Endothelial cell (in vitro differentiated cells): ENCODE measurements at places on chromosomes 16 and 17.

- H3K36me3 ChIP-seq: no peaks in the 10 kb centered on the region
- peak overlapping the region; percentile 61 for H3K27ac ChIP-seq
- no peak for DNase-seq
- H3K4me1 ChIP-seq: peaks cover 14% of the 10 kb centered on the region
- H3K27me3 ChIP-seq: no peaks in the 10 kb centered on the region
Observed at GRCh38 chr17:29828676-29829284, 101.2 kb downstream of the SSH2 start.

- H3K4me1 ChIP-seq: peaks cover 58% of the 10 kb centered on the region
- H3K4me3 ChIP-seq: peak overlapping the region; percentile 37
- peak overlapping the region; percentile 65 for H3K27ac ChIP-seq
- no peaks in the 10 kb centered on the region for H3K36me3 ChIP-seq
- peaks cover 26% of the 10 kb centered on the region for H3K27me3 ChIP-seq
Observed at GRCh38 chr17:17691468-17692263, 10.4 kb downstream of the RAI1 start.

DNA sequence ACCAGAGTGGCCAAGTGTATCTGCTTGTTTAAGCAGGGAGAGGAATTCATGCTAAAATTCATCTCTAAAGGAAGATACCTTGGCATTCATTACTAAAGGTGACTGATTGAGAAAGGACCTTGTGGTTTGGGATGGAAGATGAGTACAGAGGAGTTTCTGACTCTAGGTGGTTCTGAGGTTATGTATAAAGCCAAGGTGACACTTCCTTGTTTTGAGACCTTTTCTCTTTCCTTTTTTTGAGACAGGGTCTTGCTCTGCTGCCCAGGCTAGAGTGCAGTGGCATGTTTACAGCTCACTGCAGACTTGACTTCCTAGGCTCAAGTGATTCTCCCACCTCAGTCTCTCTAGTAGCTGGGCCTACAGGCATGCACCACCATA, 9.1 kb downstream of the ABHD15 start:
- no peak overlapping the region for H3K27ac ChIP-seq
- H3K4me1 ChIP-seq: peaks cover 15% of the 10 kb centered on the region
- no peak overlapping the region for H3K4me3 ChIP-seq
- H3K27me3 ChIP-seq: peaks cover 4% of the 10 kb centered on the region

DNA sequence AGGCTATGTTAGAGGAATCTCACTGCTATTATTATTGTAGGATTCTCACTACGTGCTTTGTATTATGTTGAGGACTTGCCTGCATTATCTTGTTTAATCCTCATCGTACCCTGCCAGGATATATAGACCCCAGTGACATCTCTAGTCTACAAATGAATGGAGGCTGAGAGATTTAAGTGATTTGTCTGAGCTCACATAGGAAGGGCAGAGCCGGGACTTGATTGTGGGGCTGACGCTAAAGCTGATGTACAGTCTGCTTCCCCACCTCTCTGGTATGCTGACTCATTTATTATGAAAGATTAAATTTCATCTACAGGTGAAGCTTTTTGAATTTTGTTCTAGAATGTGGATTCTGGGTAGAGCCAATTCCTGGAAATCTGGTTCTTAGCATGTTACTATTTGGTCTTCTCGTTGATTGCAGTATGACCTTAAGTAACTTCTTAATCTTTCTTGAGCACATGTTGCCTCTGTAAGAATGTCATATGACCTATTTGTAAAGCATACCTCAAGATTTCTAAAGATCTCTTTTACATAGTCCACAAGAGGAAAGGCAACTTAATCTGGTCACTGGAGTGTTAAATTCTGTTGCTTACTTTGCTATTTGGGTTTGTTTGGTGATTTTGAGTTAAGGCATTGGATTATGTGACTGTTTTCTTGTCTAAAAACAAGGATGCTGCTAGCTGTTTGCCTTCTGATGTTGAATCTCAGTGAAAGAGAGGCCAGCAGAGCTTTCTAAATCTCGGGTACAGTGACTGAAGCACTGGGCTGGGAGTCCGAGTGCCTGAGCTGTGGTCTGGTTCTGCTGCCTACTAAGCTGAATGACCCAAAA, 12.4 kb downstream of the METTL9 start:
- no peak overlapping the region for H3K27ac ChIP-seq
- H3K36me3 ChIP-seq: no peaks in the 10 kb centered on the region
- H3K4me1 ChIP-seq: peaks cover 41% of the 10 kb centered on the region
- no peak overlapping the region for H3K4me3 ChIP-seq

DNA sequence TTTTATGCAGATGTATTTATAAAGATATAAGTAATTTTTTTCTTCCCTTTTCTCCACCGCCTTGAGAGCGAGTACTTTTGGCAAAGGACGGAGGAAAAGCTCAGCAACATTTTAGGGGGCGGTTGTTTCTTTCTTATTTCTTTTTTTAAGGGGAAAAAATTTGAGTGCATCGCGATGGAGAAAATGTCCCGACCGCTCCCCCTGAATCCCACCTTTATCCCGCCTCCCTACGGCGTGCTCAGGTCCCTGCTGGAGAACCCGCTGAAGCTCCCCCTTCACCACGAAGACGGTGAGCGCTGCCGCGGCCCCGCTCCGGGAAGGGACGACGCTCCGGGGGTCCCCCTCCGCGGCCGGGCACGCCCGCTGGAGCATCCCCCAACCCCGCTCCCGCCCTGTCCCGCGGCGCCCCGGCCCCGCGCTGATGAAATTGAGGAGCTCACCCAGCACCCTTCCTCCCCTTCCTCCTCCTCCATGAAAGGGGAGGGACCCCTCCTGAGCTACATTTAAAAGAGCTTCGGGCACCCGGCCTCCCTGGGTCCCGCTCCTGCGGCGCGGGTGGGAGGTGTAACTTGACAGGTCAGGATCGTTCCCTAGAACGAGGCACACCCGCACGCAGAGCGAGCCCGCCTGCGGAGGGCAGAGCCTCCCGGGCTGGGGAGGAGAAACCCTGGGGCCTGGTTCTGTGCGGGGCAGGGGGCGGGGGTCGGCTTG, 706 bp downstream of the HLF start:
- H3K27me3 ChIP-seq: peaks cover 10% of the 10 kb centered on the region
- peaks cover 7% of the 10 kb centered on the region for H3K4me1 ChIP-seq
- peak; percentile 17 for DNase-seq
- H3K27ac ChIP-seq: no peak overlapping the region

- no peaks in the 10 kb centered on the region for H3K36me3 ChIP-seq
- peaks cover 2% of the 10 kb centered on the region for H3K27me3 ChIP-seq
- no peaks in the 10 kb centered on the region for H3K4me1 ChIP-seq
- no peak overlapping the region for H3K27ac ChIP-seq
- no peak for DNase-seq
- H3K4me3 ChIP-seq: no peak overlapping the region
Observed at GRCh38 chr17:13228225-13228624, 210.4 kb upstream of the ELAC2 start.

GRCh38 chr17:49941427-49941826, 27.6 kb upstream of the DLX4 start:
- H3K4me3 ChIP-seq: no peak overlapping the region
- H3K27ac ChIP-seq: no peak overlapping the region
- peaks cover 16% of the 10 kb centered on the region for H3K27me3 ChIP-seq
- no peak for DNase-seq
- peaks cover 6% of the 10 kb centered on the region for H3K36me3 ChIP-seq
- no peaks in the 10 kb centered on the region for H3K4me1 ChIP-seq

DNA sequence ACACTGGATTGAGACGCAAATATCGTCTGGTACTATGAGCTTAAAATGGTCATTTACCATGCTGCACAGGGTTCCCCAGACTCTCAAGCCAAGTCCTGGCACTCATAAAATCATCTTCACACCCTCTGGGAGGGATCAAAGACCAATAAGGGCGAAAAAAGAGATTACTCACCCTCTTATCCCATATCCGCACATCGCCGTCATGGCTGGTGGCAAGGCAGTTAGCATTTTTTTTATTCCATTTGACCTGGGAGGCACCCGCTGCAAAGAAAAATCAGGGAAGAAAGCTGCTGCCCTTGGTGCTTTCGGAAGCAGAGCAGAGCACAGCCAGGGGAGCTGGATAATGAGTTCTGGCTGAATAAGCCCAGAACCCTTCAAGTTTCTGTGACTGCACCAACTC, 42.4 kb downstream of the WDR59 start:
- no peak overlapping the region for H3K4me3 ChIP-seq
- H3K36me3 ChIP-seq: peaks cover 53% of the 10 kb centered on the region
- DNase-seq: no peak
- no peak overlapping the region for H3K27ac ChIP-seq

DNA sequence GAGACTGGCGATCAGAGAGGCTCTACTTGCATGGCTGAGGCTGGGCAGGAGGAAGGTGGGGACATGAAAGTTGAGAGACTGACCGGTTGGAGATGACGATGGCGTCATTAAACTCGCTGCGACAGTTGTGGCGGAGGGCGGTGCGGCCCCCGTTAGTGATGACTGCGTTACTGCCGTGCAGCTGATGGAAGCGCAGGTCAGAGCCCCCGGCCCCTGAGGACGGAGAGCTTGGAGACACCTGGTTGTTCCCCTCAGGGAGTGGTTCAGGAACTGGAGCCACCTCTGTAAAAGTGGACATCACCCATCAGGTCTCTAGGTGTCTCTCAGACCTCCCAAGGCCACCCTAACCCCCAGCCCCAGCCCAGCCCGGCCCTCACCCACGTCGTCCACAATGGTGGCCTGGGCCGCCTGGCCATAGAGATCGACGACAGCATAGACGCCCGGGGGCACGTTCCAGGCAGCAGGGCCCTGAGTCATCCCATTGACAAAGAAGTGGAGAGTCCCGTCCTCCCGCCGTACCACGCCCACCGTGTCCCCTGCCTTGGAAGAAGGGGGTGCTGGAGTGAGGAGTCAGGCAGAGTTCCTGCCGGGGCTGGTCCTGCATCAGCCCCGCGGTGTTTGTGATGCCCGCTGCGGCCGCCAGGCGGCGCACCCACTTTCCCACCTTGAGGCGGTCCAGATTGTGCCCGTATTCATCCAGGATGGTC, 5.3 kb downstream of the NEURL4 start:
- no peak overlapping the region for H3K4me3 ChIP-seq
- H3K4me1 ChIP-seq: peaks cover 11% of the 10 kb centered on the region
- peaks cover 13% of the 10 kb centered on the region for H3K27me3 ChIP-seq
- DNase-seq: peak; percentile 82
- H3K27ac ChIP-seq: no peak overlapping the region
- peaks cover 26% of the 10 kb centered on the region for H3K36me3 ChIP-seq
